ENCODE measurements at places on chromosomes 6 and 20.

- no peak for DNase-seq
Measured at GRCh38 chr20:61942526-61942925, 123.2 kb downstream of the TAF4 start.

GRCh38 chr20:13639150-13639497 is 392 bp upstream of the TASP1 start:
- DNase-seq: no peak

DNA sequence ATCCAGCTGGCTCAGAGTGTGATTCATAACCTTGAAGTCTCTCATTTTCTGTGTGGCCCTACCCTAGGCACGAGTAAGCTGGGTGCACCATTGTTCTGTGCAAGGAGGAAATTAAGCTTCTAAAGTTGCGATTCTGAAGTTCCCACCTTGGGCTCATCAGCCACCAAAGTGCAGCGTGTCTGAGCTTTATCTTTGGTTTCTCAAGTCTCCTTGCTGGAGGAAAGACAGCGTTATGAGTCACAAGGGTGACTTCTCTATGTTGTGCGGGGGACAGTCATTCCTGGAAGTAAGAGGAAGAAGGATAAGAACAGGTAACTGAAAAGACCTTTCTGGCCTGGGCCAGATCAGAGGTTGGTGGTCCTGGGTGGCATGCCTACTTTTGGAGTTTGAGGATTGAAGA is 16.8 kb downstream of the MRAP2 start:
- no peak for DNase-seq

GRCh38 chr6:39188098-39188450 is 41.2 kb downstream of the KCNK5 start:
- DNase-seq: no peak

DNA sequence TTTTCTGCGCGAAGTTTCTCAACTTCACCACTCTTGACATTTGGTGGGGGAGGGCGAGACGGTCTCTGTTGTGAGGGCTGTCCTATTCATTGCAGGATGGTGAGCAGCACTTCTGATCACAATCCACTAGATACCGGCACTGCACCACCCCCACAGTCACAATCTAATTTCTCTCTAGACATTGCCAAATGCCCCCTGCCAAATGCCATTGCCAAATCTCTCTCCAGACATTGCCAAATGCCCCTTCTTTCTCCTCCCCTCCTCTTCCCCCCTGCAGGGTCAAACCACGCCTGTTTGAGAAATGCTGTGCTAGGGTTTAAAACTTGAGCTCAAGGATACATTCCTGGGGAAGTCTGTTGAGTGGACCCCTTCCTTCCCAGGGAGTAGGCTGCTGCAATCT is 603.5 kb upstream of the CDH4 start:
- DNase-seq: no peak

DNA sequence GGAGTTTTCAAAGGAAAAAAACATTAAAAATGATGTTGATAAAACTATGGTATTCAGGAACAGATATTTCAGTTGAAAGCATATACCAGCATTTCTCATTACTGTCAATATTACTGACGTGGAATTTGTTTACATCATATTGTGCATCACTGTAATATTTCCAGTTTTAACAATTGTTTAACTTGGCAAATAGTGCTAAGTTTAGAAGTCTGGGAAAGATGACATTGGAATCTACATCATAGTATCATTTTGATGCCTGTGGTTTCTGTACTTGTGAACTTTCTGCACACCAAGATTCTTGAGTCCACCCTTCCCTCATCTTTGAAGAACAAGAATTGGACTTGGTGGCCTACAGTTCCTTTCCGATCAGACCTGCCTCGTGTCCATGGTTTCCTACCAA is 98.1 kb downstream of the RALGAPA2 start:
- no peak for DNase-seq

- no peak for DNase-seq
Measured at GRCh38 chr20:57559289-57559634, 1.6 kb upstream of the PCK1 start.

GRCh38 chr6:27591699-27592480 is 119.0 kb upstream of the ZNF184 start:
- no peak for DNase-seq

GRCh38 chr20:4252005-4252404 is 236.6 kb upstream of the RNF24 start:
- no peak for DNase-seq

DNA sequence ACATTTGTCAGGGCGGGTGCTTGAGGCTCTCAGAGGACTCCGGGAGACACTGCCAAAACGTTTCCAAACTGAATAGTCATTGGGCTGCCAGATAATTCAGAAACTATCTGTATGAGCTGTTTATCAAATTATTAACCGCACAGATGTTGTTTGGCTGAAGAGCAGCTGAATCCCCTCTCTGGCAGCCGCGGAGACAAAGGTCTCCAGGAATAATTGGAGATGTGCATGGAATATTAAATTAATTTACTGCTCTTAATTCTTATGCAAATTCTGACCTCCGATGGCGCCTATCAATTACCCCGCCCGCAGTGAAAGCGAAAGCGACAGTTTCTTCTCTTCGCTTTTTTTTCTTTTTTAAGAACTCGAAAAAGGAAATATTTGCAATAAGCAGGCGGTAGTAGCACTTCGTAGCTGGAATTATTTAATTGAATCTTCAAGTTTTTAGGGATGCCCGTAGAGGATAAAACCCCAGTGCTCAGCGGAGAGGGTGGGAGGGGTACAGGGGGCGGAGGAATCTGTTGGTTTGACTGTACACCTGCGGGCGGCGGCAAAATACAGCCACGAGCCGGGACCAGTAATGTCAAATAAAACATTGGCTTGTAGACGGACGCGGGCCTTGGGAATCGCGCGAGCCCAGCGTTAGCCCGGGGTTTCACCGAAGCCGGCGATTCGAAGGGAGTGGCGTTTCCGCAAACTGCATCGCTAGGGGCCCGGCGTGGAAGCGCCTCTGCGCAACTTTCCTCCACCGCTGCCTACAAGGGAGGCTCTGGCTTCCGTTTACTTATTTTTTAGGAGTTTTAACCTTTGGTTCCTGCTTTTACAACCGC is 6.2 kb downstream of the LINC00237 start:
- no peak for DNase-seq

DNA sequence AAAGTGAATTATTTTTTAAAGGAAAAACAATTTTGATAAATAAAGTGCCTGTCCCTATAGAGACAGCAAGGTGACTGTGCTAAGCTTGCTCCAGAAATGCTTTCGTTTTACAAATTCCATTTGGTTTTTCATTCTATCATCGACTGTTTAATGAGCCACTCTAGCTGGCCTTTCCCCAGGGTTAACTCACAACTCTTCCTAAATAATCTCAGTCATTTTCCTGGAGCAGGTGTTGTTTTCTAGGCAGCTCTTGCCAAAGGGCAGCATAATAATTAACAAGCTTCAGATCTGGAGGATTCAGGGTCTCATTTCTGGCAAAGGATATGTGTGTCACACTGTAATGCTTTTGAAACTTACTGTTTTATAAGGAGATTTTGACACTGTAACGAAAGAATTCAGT is 184.2 kb downstream of the KHDC1L start:
- DNase-seq: no peak

DNA sequence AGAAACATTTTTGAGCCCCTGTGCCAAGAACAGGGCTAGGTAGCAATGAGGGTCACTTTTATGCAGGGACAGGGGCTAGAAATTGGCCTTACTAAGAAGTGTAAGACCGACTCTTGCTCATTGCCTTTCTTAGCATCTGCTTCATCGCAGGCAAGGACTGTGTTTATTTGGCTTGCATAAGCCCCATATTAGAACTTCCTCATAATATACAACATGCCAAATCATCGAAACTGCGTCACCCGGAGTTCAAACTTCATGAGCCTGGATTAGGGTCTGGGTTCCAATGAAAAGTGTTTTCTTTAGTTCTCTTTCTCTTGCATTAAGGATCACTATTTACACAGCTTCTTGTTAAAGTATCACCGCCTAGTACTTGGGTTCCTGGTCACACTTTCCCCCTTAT is 977 bp upstream of the SMAP1 start:
- no peak for DNase-seq

GRCh38 chr6:44255105-44255808 is 2.1 kb downstream of the SLC35B2 start:
- DNase-seq: no peak

DNA sequence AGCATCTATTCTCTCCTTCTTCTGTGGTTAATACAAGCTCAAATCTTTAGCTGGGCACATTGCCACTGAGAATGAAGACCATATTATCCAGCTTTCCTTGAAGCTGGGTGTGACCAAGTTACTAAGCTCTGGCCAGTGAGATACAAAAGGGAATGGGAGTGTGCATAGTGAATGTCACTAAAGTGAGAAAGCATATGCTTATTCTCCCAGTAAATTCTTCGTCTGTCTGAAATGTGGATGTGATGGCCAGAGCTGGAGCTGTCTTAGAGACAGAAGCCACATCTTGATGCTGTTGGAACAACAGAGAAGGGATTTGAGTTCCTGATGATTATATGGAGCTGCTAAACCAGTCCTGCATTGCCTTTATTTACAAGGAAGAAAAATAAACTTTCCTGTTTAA is 60.1 kb downstream of the SESN1 start:
- no peak for DNase-seq

All from T1000 (cell line).